Foreskin melanocyte (primary cell): ENCODE measurements at places on chromosomes 4 and X.

DNA sequence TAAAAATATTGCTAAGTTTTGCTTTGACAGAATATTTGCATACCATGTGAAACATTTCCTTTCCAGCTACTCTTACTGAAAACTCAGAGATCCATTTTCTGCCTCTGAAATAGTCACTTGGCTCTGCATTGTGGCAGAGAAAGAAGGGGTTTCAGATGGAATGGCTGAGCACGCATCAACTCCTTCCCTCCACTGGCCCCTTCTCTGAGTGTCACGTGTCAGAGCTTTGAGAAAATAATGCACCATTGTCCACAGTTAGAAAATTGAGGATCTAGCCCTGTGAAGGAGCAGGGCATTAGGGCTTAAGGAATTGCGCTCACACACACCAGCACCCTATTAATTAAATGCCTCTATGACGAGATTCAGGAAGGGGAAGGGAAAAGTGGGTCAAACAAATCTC, 78.8 kb upstream of the FAT4 start:
- no peak for DNase-seq

- no peak for DNase-seq
Observed at GRCh38 chr4:40991908-40992307, 222.4 kb downstream of the APBB2 start.

DNA sequence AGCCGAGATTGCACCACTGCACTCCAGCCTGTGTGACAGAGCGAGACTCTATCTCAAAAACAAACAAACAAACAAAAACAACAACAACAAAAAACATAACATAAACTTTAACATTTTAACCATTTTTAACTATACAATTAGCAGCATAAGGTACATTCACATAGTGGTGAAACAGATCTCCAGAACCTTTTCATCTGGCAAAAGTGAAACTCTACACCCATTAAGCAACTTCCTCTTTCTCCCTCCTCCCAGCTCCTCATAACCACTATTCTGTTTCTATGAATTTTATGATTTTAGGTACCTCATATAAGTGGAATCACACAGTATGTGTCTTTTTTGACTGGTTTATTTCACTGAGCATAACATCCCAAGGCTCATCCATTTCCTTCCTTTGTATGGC, 103.6 kb downstream of the FAM13A start:
- DNase-seq: no peak

GRCh38 chr4:139841464-139842195, 176.0 kb downstream of the MGST2 start:
- no peak for DNase-seq

- DNase-seq: peak; percentile 48
Observed at GRCh38 chr4:37604461-37604860, 81.7 kb downstream of the RELL1 start.

- DNase-seq: no peak
Observed at GRCh38 chr4:78989697-78990270, 50.5 kb upstream of the PAQR3 start.

DNA sequence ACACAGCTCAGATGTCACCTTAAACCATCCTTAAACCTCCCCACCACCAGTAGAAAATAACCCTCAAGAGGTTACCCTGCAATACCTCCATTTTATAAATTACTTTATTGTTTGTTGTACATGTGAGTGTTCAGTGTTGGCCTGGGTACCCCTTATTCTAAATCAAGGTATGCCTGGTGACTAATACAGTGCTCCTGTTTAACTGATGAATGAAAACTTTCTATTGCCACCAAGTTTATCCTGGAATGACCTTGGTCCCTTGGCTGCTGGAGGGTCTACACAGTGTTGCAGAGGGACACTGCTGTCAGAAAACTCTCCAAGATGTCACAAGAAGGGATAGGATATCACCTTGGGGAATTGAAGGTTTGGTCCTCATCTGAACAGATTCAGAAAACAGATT, 7.3 kb upstream of the TXLNG start:
- DNase-seq: no peak

DNA sequence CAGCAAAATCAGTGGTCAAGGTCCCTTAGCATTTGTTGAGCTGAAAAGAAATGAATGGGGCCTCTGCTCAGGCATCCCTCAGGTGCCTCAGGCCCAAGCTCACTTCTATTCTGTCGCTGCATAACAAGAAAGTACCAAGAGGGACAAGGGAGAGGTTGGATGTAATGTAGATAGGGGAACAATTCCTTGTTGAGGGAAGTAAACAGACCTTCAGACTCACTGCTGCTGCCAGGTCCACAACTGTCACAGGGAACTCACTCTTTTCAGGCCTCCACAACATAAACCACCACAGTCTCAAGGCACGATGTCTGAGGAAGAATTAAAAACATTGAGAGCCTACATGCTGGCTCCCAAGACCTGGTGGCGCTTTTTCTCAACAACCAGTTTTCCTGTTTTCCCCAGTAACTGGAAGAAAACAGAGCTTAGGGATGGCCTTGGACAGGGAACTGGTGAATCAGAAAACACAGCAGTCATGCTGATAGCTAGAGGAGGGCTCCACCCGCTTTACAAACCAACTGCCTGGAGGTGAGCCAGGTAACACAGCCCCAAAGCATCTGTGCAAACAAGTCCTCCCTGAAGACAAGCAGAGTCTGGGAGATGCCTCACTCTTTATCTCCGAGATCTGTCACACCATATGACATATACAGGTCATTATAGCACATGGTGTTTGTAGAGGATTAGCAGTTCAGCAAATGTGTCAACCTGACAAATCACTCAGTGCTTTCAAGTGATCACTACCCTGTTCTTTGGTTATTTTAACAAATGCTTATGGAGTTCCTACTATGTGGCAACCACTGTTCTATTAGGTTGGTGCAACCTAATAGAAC, 14.3 kb upstream of the AWAT1 start:
- DNase-seq: no peak

DNA sequence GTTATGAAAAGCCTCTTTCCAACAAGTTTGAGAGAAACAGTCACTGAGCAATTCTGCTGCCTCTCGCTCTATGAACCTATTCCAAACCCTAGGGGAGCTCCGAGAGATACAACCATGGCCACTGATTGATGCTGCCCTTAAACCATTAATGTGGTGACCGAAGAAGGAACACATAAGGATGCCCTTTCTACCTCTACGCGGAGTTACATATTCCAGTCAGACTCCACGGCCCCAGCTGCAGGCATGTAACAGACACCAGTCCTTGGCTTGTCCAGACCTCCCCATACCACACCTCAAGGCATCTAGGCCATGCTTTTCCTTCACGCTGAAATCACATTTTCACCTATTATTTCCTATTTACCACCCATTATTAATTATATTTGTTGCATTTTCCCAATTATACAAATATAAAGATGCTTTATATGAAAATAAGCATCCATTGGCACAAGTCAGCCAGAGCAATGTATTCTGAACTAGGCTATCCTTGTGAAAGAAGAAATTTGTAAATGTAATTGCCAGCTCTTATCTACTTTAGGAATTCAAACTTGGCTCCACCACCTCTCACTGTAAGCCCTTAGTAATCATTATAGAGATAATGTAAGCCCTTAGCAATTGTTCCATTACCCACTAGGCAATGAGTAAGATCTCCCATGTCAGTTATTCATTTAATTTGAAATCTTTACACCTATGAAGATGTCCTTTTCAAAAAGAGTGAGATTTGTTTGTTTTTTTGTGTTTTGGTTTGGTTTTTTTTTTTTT, 338.4 kb downstream of the NR3C2 start:
- no peak for DNase-seq

DNA sequence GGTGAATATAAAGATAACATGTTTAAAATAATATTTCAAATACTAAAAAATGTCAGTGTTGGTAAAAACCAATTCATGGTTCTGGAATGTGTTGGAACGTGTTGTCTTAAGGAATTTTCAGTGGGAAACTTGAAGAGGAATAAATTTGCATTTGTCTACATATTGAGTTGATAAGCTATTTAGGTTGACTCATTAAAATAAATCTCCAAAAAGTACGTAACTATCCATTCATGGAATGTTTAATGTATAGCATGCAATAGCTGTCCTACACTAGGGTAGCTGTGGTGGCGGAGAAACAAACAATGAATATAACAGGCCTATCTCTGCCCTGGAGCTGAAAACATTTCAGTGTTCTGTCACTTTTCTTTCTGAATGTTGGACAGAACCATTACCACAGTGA, 20.3 kb downstream of the SHISA3 start:
- DNase-seq: no peak

GRCh38 chrX:129997086-129997485, 14.7 kb downstream of the BCORL1 start:
- no peak for DNase-seq

DNA sequence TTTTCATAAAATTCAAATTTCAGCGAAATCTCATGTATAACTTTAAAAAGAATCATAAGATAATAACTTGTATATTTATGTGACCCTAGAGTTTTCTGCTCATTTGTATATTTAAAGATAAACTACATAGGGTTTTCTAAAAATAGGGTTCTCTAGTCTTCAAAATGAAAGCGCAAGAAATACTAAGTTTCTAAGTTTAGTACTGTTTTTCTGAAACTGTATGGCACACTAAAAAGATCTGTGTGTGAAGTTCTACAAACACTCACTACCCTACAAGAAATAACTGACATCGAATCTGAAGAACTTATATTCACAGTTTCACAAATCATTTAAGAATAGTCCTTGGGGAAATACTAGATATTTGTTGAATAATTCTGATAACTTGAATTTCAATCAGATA, 38.7 kb upstream of the NDST4 start:
- DNase-seq: no peak

DNA sequence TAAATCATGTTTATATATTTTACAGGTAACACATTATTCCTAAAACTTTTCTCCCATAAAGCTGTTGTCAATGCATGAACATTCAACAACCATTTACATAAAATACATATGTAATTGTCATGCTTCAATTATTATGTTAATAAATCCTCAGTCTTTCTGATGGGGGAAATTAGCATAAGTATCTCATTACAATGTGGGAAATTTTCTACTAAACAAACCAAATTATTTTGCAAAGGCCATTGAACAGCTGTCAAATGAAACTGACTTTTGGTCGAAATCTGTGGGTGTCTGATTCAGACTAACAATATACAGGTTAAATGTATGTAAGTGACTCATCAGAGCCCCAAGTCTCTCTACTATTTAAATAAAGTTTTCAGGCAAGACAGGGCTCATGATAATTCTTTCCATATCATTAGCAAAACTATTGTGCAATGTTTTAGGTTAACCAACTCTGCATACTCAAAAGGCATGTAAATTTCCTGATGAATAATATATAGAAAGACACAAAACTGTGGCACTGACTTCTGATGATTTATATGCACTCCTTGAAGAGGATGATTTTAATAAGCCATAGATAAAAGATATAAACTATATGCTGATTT, 795.3 kb upstream of the AADAT start:
- DNase-seq: no peak

GRCh38 chrX:154890990-154891639, 5.0 kb downstream of the F8A1 start:
- no peak for DNase-seq

DNA sequence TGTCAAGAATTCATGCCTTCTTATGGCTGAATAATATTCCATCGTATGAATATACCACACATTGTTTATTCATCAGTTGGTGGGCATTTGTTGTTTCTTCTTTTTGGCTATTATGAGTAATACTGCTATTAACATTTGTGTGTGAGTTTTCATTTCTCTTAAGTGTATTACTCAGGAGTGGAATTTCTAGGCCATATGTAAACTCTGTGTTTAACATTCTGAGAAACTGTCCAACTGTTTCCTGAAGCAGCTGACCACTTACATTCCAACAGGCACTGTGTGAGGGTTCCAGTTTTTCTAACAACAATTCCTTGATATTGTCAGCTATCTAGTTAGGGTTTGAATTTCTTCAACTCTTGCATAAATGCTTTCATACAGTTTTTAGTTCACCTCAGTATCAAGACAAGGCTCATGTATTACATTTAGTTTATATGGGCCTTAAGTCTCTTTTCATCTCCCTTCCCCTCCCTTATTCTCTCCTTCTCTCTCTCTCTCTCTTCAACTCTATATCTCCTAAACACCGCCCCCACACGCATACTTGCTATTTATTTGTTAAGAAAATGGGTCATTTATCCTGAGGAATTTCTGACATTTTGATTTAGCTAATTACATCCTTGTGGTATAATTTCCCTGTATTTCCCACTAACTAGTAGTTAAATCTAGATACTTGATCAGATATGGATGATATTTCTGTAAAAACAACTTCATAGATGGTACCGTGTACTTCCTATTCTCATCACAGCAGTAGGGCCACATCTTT, 77.4 kb downstream of the WDR19 start:
- DNase-seq: peak; percentile 18

DNA sequence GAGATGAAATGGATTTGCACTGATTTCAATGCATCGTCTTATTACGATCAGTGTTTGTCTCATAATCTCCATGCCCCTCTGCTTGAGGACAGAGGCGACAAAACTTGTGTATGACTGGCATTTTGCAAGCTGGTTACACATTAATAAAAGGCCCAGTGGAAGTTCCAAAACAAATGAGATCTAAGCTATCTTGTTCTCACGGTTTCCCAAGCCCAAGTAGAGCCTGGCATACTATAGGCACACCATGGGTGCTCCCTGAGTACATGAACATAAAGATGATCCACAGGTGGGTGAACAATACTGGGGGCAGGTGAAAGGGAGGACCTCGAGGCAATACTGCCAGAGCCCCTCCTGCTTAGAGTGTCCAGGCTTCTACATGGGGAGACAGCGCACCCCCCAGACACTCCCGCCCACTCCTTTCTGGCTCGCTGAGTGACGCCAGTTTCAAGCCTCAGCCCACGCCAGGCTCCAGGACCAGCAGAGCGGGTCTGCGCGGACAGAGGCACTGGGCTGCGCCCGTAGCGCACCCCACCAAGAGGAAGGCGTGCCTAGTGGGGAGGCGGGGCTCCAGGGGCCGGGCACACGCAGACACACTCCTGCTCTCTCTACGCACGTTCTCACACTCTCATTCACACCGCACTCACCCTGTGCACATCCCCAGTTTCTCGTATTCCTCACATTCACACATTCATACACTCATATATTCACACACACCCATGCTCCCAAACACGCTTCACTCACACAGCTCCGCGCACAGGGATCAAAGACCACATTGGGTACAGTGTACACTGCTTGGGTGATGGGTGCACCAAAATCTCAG, 8.9 kb upstream of the GSX2 start:
- DNase-seq: no peak

GRCh38 chr4:105963461-105964400, 68.5 kb downstream of the NPNT start:
- DNase-seq: no peak

- no peak for DNase-seq
Observed at GRCh38 chrX:6187256-6187655, 41.4 kb downstream of the NLGN4X start.

DNA sequence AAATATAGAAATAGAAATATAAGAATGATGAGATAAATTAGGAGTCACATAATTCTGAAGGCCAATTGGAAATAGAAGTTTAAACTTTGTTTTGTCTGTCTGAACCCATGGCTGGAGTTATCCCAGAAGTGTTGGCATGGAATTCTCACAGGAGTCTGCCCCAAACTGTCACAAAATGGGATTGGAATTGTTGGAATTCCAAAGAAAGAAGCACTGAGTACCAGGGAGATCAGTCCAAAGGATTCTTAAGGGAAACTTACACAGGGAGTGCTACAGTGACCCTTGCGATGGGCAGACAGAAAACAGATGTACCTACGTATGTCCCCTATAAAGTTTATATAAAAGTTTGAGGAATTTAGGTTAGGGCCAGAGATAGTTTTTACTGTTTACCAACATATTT, 1607.7 kb downstream of the ARAP2 start:
- DNase-seq: no peak
